ENCODE measurements at places on chromosomes 5 and 9. TPM values are rescaled to one million over a fixed set of nuclear protein-coding genes. Genes with fewer than 3 reads are reported as not detected.

Gene DDX4
- total RNA-seq = not detected

Gene FAM78A
- 0.72 TPM for total RNA-seq

Gene HNRNPH1
- 268 TPM for total RNA-seq

Gene NR4A3
- total RNA-seq = 0.24 TPM

Gene ZDHHC11
- 11.2 TPM for total RNA-seq

Gene MAST4
- 106 TPM for total RNA-seq

Gene ZFP2
- 0.08 TPM for total RNA-seq

Gene CPLANE1
- 5.7 TPM for total RNA-seq

Gene GNPDA1
- 12.9 TPM for total RNA-seq

Gene PCDHGB6
- total RNA-seq = 3.0 TPM

Gene FAM200C
- total RNA-seq = 0.76 TPM

Gene TTLL11
- total RNA-seq = 3.1 TPM

Gene PTPA
- total RNA-seq = 121 TPM

Gene CKMT2
- 0.96 TPM for total RNA-seq

Gene NFIB
- 37.2 TPM for total RNA-seq

Gene CENPK
- total RNA-seq = 9.3 TPM

Gene LOX
- 6.6 TPM for total RNA-seq

Gene PCDHA9
- 0.04 TPM for total RNA-seq

Gene TTC16
- not detected for total RNA-seq

Gene OTULINL
- total RNA-seq = 0.88 TPM

Gene TTC39B
- total RNA-seq = 26.2 TPM

Gene C9
- total RNA-seq = not detected

Gene SLC6A3
- 0.16 TPM for total RNA-seq

Gene DNAI1
- total RNA-seq = not detected

Gene IL5
- total RNA-seq = not detected

Gene SLC25A2
- 0.24 TPM for total RNA-seq

Gene TEK
- total RNA-seq = 1.9 TPM

Gene QRFP
- not detected for total RNA-seq

Gene DOCK8
- total RNA-seq = 11.4 TPM

Gene ACO1
- 14.0 TPM for total RNA-seq

Gene LRRTM2
- 0.20 TPM for total RNA-seq

Gene MLANA
- not detected for total RNA-seq

Gene RFK
- total RNA-seq = 6.6 TPM

Gene OMD
- 0.40 TPM for total RNA-seq

Gene PCDHB3
- 0.52 TPM for total RNA-seq

Gene PCA3
- total RNA-seq = not detected

Gene GNA14
- 0.60 TPM for total RNA-seq

Gene SAPCD2
- total RNA-seq = 13.8 TPM

Gene SPINK5
- 509 TPM for total RNA-seq
